ENCODE measurements at places on chromosomes 2 and 18. TPM values are rescaled to one million over a fixed set of nuclear protein-coding genes. Genes with fewer than 3 reads are reported as not detected.

The DSG4 gene
- total RNA-seq = not detected

DNA sequence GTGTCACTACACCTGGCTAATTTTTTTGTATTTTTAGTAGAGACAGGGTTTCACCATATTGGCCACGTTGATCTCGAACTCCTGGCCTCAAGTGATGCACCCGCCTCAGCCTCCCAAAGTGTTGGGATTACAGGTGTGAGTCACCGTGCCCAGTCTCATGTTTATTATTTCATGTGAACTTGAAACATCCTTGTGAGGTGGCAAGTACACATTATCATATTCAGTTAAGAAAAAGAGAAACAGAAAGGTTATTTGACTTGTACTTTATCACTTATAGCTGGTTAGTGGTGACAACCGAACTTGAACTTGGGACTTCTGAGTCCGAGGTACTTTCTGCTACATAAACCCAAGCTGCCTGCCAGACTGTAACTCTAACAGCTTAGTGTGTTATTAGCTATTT is 24.4 kb downstream of the ABHD3 start:
- H3K27me3 ChIP-seq = no peaks in the 10 kb centered on the region
- H3K27ac ChIP-seq = no peak overlapping the region
- H3K4me3 ChIP-seq = no peak overlapping the region
- DNase-seq = no peak

DNA sequence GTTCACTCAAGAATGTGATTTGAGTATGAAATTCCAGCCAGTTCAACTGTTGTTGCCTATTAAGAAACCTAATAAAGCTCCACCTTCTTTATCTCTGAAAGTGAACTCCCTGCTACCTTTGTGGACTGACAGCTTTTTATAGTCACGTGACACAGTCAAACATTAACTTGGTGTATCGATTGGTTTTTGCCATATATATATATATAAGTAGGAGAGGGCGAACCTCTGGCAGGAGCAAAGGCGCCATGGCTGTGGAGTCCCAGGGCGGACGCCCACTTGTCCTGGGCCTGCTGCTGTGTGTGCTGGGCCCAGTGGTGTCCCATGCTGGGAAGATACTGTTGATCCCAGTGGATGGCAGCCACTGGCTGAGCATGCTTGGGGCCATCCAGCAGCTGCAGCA is at the start of gene UGT1A1:
Gene UGT1A1 (plus strand): TSS at position 228 of the 400 bp plus-strand sequence. CDS start 18 bp downstream, at position 246.
- no peak within 1 kb of the TSS for H3K27ac ChIP-seq
- H3K36me3 ChIP-seq = no peaks in the 10 kb centered on the region

- DNase-seq = no peak
- H3K36me3 ChIP-seq = no peaks in the 10 kb centered on the region
- H3K27ac ChIP-seq = no peak overlapping the region
- H3K4me1 ChIP-seq = no peaks in the 10 kb centered on the region
These were observed 134.5 kb upstream of the PKDCC start for GRCh38 chr2:41913311-41913710.

The IGFBP2 gene
- 37.7 TPM for total RNA-seq
